ENCODE measurements at places on chromosomes 3 and 15.
A peak's percentile ranks its signal among the peaks of the same experiment; 100 is the strongest.

- H3K27ac ChIP-seq = no peak overlapping the region
- H3K4me1 ChIP-seq = peaks cover 5% of the 10 kb centered on the region
- no peak overlapping the region for H3K4me3 ChIP-seq
- H3K36me3 ChIP-seq = peaks cover 1% of the 10 kb centered on the region
These were observed 507.3 kb upstream of the CBLB start for GRCh38 chr3:106376016-106376570.

DNA sequence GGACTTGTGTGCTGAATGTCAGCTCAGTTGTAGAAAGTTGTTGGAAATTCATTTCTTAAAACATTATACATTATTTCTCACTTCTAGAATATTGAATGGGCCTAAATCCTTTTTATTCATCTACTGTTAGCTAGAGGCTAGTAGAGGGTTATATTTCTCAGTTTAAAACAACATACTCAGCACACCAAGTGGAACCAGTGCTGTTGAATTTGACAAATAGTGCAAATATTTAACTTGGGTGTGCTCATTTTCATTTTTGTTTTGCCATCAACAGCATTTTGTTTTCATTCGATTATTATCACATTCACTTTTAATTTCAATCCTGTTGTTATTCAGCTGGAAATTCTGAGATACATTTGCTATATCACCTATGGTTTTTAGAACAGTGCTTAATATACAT, 269.4 kb upstream of the PEX5L start:
- no peak for DNase-seq
- no peak overlapping the region for H3K27ac ChIP-seq
- H3K27me3 ChIP-seq = no peaks in the 10 kb centered on the region

DNA sequence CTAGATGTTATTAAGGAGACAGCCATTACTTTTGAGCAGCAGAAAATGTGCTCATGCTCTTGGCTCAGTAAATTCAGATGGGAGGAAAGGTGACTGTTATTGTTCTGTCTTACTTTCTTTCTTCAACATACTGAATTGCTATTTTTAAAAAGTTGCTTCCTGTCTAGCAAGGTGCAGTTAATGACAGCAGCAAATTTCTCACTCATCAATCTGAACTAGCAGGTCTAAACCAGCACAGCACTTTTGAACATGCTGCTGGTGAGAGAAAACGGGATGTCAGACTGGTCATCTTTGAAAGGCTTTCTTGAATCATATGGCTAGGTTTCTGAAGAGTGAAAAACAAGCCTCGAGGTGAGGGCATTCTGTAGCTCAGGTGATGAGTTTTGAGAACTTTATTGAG, 384.7 kb downstream of the MFSD1 start:
- H3K4me3 ChIP-seq = no peak overlapping the region
- no peaks in the 10 kb centered on the region for H3K4me1 ChIP-seq
- no peaks in the 10 kb centered on the region for H3K27me3 ChIP-seq
- no peaks in the 10 kb centered on the region for H3K36me3 ChIP-seq

GRCh38 chr3:151371526-151371925, 13.0 kb downstream of the P2RY12 start:
- H3K27me3 ChIP-seq = peaks cover 7% of the 10 kb centered on the region
- DNase-seq = no peak
- no peak overlapping the region for H3K27ac ChIP-seq
- no peak overlapping the region for H3K4me3 ChIP-seq
- H3K4me1 ChIP-seq = no peaks in the 10 kb centered on the region
- H3K36me3 ChIP-seq = no peaks in the 10 kb centered on the region

- no peaks in the 10 kb centered on the region for H3K27me3 ChIP-seq
- DNase-seq = peak; percentile 90
- peaks cover 50% of the 10 kb centered on the region for H3K4me1 ChIP-seq
- H3K4me3 ChIP-seq = peak within 1 kb of the TSS; percentile 95
- H3K27ac ChIP-seq = peak within 1 kb of the TSS; percentile 99
These were observed at the start of gene OXSM for GRCh38 chr3:25789596-25790556. Gene OXSM, plus strand, starts transcription at chr3:25790090. Its CDS starts 931 bp downstream, at chr3:25791021.

- H3K27ac ChIP-seq = no peak overlapping the region
- no peak for DNase-seq
- H3K27me3 ChIP-seq = peaks cover 12% of the 10 kb centered on the region
- H3K4me3 ChIP-seq = no peak overlapping the region
- H3K4me1 ChIP-seq = no peaks in the 10 kb centered on the region
These were observed 301.2 kb downstream of the MECOM start for GRCh38 chr3:169362301-169362700.

DNA sequence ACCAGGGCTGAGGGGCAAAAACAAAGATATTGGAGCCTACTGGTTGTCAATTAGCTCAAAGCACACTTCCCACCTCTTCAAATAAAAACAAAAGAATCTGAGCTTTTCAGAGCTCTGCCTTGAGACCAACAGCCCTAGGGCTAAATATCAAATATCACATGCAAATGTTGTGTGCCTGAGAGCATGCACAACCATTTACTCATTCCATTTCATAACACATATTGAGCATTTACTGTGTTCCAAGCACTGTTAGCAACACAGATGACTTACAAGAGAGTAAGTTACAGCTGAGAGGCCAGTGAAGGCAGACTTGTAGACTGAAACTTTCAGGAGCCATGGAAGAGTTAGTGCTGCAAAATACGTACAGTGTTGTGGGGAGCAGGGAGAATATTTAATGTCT, 222.4 kb downstream of the CPNE4 start:
- H3K27me3 ChIP-seq = no peaks in the 10 kb centered on the region
- no peak for DNase-seq
- no peaks in the 10 kb centered on the region for H3K36me3 ChIP-seq
- no peaks in the 10 kb centered on the region for H3K4me1 ChIP-seq

GRCh38 chr15:93126599-93126998, 37.6 kb upstream of the RGMA start:
- DNase-seq = no peak
- no peaks in the 10 kb centered on the region for H3K36me3 ChIP-seq
- no peak overlapping the region for H3K27ac ChIP-seq
- H3K4me3 ChIP-seq = no peak overlapping the region
- H3K27me3 ChIP-seq = peaks cover 5% of the 10 kb centered on the region

DNA sequence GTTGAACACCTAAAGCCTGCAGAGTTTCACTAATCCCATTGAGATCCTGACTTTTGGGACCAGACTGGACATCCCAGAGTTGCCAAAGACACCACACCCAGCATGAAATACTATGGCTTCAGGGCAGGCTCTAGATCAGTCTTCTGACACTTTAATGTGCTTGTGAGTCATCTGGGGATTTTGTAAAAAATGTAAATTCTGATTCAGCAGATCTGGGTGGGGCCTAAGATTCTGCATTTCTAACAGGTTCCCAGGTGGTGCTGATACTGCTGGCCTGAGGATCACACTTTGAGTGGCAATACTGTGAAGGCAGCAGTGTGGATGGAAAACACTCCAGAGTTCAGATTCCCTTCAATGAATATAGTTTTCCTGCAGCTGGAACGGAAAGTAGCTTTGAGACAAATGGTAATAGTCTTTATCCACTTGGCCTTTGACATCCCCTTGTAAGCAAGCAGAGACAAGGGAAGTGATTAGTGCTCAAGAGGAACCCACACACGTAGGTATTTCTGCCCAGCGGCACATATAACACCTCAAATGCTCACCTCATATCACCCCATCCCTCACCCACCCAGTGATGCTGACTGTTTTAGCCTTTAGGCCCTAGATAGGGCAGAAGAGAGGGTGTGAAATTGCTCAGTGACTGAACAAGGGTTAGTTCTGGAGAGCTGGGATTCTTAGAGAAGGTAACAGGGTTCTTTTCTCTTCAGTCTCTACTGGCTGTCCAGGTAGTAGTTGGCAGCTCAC, 51.5 kb upstream of the GSK3B start:
- H3K36me3 ChIP-seq = no peaks in the 10 kb centered on the region
- H3K27ac ChIP-seq = no peak overlapping the region
- no peaks in the 10 kb centered on the region for H3K27me3 ChIP-seq
- H3K4me1 ChIP-seq = peaks cover 11% of the 10 kb centered on the region
- peak; percentile 1 for DNase-seq

GRCh38 chr3:116483135-116483534, 37.8 kb upstream of the LSAMP start:
- H3K27me3 ChIP-seq = no peaks in the 10 kb centered on the region
- no peak overlapping the region for H3K4me3 ChIP-seq
- H3K36me3 ChIP-seq = no peaks in the 10 kb centered on the region

GRCh38 chr3:124818398-124819091, 68.6 kb downstream of the ITGB5 start:
- H3K4me1 ChIP-seq = no peaks in the 10 kb centered on the region
- H3K4me3 ChIP-seq = no peak overlapping the region
- H3K36me3 ChIP-seq = no peaks in the 10 kb centered on the region
- no peak overlapping the region for H3K27ac ChIP-seq
- peaks cover 26% of the 10 kb centered on the region for H3K27me3 ChIP-seq

DNA sequence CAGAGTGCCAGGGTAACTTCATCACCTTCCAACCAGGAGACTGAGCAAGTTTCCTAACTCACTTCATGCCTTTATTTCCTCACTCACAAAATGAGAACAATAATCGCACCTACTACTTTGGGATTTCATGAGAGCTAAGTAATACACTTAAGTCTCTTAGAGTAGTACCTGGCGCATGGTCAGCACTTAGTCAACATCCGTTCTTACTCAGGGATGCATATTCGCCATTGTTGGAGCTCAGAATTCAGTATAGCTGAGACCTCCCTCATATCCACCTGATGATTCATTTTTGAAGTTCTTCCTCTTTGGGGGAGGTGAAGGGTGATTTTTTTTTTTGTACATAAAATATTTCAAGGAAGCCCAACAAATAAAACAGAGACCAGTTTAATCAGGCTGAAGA, 188.2 kb downstream of the AGBL1 start:
- no peaks in the 10 kb centered on the region for H3K36me3 ChIP-seq
- no peak overlapping the region for H3K4me3 ChIP-seq
- no peaks in the 10 kb centered on the region for H3K27me3 ChIP-seq
- no peak for DNase-seq
- H3K27ac ChIP-seq = no peak overlapping the region

- no peak overlapping the region for H3K4me3 ChIP-seq
- H3K27me3 ChIP-seq = peaks cover 9% of the 10 kb centered on the region
- H3K4me1 ChIP-seq = peaks cover 8% of the 10 kb centered on the region
- no peak for DNase-seq
- H3K36me3 ChIP-seq = no peaks in the 10 kb centered on the region
These were observed 131.2 kb downstream of the CD47 start for GRCh38 chr3:107959550-107960154.

DNA sequence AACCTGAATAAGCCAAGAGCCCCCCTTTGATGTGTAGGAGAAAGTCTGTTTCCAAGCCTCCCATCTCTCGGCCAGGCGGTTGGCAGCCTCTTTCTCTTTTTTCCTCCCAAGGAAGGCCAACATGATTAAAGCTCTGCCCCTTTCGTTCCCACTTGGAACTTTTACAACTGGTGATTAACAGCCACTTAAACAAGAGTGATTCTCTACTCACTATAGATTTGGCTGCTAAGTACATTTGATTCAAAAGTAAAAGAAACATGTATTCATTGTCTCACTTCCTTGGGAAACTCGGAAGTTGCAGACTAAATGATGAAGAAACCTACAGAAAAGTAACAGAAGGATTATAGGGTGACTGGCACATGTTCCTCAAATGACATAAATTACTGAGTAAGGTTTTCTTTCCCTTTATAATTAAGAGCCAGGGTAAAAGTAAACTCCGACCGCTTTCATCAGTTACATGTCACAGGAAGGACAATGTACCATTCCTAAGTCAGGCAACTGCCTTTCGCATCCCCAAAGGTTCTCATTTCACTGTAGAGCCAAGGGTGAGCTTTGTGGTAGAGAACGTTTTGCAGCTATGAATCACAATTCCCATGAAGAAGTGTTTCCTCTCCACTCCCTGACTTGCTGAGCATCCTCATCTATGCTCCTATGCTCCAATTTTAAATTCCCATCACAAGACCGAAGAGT, 72.7 kb downstream of the MB21D2 start:
- DNase-seq = no peak
- H3K27me3 ChIP-seq = peaks cover 2% of the 10 kb centered on the region
- H3K4me1 ChIP-seq = peaks cover 75% of the 10 kb centered on the region
- H3K4me3 ChIP-seq = peak overlapping the region; percentile 7
- peak overlapping the region; percentile 64 for H3K27ac ChIP-seq

- peaks cover 12% of the 10 kb centered on the region for H3K27me3 ChIP-seq
- peak overlapping the region; percentile 43 for H3K27ac ChIP-seq
- DNase-seq = no peak
- H3K4me3 ChIP-seq = peak overlapping the region; percentile 32
These were observed 2.0 kb upstream of the ZNF710 start for GRCh38 chr15:89998923-89999675.

GRCh38 chr3:184757022-184757651, 45.3 kb upstream of the MAGEF1 start:
- no peak overlapping the region for H3K27ac ChIP-seq
- peaks cover 4% of the 10 kb centered on the region for H3K27me3 ChIP-seq
- H3K4me1 ChIP-seq = no peaks in the 10 kb centered on the region
- H3K36me3 ChIP-seq = no peaks in the 10 kb centered on the region

DNA sequence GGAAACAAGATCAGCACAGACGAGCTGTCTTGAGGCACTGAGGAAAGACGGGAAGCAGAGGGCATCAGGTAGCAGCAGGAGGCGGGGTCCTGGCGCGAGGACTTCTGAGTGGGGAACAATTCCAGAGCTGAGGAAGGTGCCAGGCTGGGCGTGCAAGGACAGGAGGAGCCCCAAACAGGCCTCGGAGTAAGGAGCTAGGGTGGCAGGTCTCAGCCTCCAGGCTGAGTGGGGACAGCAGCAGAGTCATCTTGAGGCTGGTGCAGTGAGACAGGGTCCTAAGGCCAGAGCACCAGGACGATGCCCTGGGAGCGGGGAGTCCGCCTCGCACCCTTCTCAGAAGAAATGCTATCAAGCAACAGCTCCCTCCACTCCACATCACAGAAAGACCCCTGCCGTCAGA, 78.4 kb downstream of the PCSK6 start:
- no peaks in the 10 kb centered on the region for H3K4me1 ChIP-seq
- H3K27me3 ChIP-seq = peaks cover 12% of the 10 kb centered on the region
- DNase-seq = no peak

DNA sequence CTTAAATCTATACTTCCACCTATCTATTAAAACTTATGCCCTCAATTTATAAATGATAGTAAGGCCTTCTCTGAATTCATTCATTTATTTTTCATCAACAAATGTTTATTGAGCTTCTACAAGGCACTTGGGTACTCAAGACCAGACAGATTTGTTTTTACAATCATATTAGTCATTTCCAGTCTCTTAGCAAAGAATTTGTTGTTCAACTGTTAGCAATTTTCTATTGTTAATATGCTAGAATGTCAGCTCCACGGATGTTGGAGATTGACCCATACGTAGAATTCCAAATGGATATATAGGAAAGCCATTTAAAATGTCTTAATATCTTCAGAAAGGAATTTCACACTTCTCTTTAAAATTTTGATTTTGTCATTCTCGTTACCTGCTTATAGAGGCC, 36.7 kb downstream of the ZBTB38 start:
- no peaks in the 10 kb centered on the region for H3K27me3 ChIP-seq
- peaks cover 31% of the 10 kb centered on the region for H3K36me3 ChIP-seq
- no peak overlapping the region for H3K4me3 ChIP-seq
- H3K4me1 ChIP-seq = peaks cover 33% of the 10 kb centered on the region

DNA sequence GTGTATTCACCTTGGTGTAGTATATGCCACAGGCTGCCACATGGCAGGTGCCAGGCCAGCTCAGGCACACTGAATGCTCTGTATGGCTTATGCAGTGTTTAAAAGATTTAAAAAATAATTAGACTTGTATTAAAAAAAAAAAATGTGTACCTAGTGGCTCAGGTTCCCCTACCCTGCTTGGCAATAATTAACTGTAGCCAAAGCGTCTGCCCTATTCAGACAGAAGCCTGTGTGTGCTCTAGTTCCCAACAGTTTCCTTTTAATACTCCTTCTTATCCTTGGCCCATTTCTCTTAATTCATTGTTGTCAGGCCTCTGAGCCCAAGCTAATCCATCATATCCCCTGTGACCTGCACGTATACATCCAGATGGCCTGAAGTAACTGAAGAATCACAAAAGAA, 752.2 kb upstream of the CFAP20DC start:
- peaks cover 4% of the 10 kb centered on the region for H3K36me3 ChIP-seq
- no peaks in the 10 kb centered on the region for H3K27me3 ChIP-seq
- no peak overlapping the region for H3K4me3 ChIP-seq
- H3K27ac ChIP-seq = no peak overlapping the region
